ENCODE measurements at places on chromosomes 11 and 22.
A peak's percentile ranks its signal among the peaks of the same experiment; 100 is the strongest.

DNA sequence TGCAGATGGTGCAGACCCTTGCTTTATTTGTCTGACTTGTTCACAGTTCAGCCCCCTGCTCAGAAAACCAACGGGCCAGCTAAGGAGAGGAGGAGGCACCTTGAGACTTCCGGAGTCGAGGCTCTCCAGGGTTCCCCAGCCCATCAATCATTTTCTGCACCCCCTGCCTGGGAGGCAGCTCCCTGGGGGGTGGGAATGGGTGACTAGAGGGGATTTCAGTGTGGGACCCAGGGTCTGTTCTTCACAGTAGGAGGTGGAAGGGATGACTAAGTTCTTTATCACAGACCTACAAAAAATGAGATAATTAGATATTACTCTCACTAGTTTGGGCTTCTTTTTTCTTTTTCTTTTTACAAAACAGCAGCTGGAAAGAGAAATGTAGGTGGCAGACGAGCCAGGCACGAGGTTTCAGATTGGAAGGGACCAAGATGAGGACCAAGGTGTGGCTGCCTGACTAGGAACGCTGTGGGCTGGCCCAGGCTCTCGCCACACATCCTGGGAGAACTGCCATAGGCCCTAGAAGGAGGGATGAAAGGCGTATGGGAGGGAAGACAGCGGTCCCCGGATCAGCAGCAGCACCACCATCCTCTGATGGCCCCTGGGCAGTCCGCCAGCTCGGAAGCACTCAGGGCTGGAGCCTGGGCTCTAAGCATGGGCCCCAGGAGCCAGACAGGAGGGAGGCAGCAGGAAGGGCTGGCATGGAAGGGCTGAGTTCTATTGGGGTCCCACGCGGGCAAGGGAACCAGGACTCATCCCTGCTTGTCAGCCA is 14.2 kb downstream of the TXN2 start:
- peak; percentile 78 for DNase-seq

- peak; percentile 45 for DNase-seq
Measured at GRCh38 chr11:131073167-131073566, 156.9 kb upstream of the SNX19 start.

GRCh38 chr11:64580412-64580811 is 10.6 kb upstream of the SLC22A12 start:
- peak; percentile 7 for DNase-seq

GRCh38 chr11:122743949-122744348 is 88.4 kb downstream of the UBASH3B start:
- DNase-seq: no peak

- DNase-seq: peak; percentile 14
Measured at GRCh38 chr22:19554834-19555404, 30.7 kb upstream of the CLDN5 start.

GRCh38 chr11:46543564-46543963 is 50.3 kb downstream of the AMBRA1 start:
- no peak for DNase-seq

GRCh38 chr11:126963603-126964363 is 36.8 kb downstream of the KIRREL3 start:
- DNase-seq: peak; percentile 31

GRCh38 chr11:113372309-113372708 is 15.3 kb upstream of the ANKK1 start:
- no peak for DNase-seq

DNA sequence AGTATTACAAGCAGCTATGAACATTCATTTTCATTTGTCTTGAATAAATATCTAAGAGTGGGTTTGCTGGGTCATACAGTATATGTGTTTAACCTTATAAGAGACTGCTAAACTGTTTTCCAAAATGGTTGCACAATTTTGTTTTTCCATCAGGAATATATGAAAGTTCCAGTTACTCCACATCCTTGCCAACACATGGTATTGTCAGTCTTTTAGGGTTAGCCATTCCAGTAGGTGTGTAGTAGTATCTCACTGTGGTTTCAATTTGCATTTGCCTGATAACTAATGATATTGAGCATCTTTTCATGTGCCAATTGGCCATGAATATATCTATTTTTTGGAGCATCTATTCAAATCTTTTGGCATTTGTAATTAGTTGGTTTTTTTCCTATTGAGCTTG is 7.7 kb upstream of the CCDC83 start:
- DNase-seq: no peak

DNA sequence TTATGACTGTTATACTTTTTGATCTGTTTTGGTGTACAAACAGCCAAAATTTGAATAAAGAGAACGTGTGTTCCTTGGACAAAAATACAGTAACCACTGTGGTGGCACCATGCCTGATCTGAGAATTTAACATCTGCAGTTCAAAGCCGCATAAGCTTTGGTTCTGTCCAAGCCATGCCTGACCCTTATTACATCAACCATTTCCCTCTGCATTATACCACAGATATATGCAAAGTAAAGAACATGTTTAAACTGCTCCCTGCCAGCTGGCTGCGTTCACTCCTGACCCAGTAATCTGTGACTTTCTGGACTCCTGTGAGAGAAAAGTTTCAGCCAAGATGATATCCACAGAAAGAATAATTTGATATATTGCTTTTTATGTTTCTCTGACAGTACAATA is 890.5 kb upstream of the ANO3 start:
- no peak for DNase-seq

- no peak for DNase-seq
Measured at GRCh38 chr11:101553891-101554292, 29.9 kb downstream of the TRPC6 start.

GRCh38 chr22:46732513-46732912 is 5.5 kb downstream of the CERK start:
- no peak for DNase-seq

- DNase-seq: peak; percentile 70
Measured at GRCh38 chr11:117843666-117844484, 19.3 kb upstream of the FXYD2 start.

GRCh38 chr22:48181263-48181955 is 1419.0 kb downstream of the TBC1D22A start:
- no peak for DNase-seq

DNA sequence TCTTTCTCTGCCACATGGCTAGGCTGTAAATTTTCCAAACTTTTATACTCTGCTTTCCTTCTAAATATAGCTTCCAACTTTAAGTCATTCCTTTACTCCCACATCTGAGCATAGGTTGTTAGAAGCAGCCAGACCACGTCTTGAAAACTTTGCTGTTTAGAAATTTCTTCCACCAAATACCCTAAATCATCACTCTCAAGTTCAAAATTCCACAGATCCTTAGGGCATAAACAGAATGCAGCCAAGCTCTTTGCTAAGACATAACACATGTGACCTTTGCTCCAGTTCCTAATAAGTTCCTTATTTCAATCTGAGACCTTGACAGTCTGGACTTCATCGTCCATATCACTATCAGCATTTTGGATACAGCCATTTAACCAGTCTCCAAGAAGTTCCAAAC is 749.9 kb downstream of the METTL15 start:
- DNase-seq: peak; percentile 54

GRCh38 chr11:57156928-57157327 is 24.8 kb upstream of the LRRC55 start:
- no peak for DNase-seq

DNA sequence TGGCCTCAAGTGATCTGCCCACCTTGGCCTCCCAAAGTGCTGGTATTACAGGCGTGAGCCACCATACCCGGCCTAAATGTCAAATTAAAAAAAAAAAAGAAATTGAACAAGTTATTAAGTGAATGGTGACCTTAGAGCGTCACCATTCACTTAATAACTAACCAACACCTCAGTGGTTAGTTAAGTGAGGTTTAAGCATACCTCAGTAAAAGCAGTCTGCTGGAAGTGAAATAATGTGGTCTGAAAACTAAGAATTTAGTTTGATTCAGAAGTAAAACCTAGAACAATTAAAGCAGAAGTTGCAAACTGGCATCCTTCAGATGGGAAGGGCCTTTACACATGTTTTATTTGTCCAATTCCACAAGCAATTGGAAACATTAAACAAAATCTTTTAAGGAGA is 71.5 kb downstream of the FCHSD2 start:
- DNase-seq: no peak

DNA sequence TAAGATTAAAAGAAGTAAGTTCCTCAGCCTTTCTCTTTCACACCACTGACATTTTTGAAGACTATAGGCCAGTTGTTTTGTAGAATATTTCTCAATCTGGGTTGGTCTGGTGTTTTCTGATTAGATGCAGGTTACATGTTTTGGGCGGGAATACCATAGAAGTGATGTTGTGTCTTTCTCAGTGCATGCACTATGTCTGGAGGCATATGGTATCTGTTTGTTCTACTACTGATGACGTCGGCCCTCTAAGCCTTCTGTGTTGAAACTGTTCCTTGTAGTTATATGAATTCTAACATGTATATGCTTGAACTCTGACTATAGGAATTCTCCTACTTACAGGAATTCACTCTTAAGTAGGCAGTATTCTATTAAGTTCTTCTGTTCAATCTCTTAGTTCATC is 21.6 kb downstream of the ZFTA start:
- peak; percentile 57 for DNase-seq

GRCh38 chr22:24593836-24594568 is 1.1 kb upstream of the LRRC75B start:
- no peak for DNase-seq

DNA sequence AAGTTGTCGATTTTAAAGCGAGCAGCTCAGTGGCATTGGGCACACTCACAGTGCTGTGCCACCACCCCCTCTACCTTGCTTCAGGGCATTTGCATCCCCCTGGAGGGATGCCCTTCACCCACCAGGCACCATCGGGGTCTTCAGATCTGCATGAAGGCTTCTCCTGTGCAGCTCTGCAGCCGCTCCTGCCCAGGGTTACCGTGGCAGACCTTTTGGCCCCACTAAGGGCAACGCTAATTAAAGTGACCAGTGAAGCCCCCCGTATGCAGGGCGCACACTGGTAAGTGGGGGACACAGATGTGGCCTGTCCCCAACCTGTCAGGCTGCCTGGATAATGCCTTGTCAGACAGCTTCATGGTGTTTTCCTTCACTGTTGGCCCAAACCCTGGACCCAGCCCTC is 1117.7 kb downstream of the BRD1 start:
- no peak for DNase-seq

DNA sequence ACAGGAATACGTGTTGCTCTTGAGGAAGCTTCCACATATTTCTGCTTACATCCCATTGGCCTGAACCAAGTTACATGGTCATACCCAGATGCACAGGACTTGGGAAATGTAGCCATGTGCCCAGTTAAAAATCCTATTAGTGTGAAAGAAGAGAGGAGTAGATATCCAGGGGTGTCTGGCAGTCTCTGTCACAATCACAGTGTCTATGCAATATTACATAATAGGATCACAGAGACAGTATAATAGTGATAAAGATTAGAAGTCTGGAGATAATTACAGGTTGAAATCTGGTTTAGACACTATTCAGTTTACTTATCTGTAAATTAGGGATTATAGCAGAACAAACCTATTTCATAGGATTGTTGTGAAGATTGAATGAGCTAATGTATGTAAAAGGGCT is 62.6 kb upstream of the SLC6A5 start:
- no peak for DNase-seq

GRCh38 chr22:24107661-24108060 is 73.6 kb upstream of the SUSD2 start:
- peak; percentile 92 for DNase-seq

DNA sequence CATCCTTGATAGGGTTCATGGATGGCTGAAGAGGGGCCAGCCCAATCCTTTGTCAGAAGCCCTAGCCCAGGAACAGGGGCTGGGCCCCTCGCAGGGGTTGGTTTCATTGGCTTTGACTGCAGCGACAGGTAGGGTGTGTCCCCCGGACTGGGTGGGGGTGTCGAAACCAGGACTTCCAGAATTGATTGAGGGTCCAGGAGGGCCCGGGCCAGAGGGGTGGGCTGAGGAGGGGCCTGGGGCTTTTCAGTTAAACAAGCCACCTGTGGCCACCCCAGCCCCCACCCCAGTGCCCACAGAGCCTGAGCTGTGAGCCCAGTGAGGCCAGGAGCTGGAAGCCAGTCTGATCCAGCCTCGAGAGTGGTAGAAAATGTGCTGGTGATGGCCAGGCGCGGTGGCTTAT is 18.1 kb upstream of the PRR5 start:
- no peak for DNase-seq

- DNase-seq: no peak
Measured at GRCh38 chr11:5159806-5160205, 5.2 kb upstream of the OR52A1 start.

DNA sequence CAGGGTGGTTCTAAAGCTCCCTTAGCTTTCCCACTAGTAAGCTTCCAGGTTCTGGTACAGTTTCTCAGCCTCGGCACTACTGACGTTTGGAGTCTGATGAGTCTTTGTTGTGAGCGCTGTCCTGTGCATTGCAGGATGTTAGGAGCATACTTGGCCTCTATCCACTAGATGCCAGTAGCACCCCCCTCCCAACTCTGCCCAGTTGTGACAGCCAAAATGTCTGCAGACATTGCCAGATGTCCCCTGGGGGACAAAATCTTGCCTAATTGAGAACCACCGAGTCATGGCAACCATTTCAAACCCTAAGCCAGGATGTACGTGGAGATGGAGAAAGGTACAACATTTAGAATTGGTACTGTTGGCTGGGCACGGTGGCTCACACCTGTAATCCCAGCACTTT is 68.7 kb downstream of the PTPRJ start:
- no peak for DNase-seq

DNA sequence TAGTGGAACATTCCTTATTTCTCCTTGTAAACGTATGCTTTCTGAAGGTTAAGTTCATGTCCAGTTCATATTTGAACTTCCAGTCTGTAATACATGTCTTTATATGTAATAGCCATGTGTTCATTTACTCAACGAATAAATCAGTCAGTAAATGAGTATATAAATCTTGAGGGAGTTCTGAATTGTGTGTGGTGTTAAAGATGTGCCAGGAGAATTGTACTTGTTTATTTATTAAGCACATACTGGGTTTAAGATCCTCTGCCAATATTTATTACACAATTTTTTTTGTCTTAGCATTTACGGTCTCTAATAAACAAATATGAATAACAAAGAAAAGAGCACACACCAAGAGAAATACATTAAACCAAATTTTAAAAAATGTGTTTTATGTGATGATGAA is 26.5 kb upstream of the CLMP start:
- no peak for DNase-seq

DNA sequence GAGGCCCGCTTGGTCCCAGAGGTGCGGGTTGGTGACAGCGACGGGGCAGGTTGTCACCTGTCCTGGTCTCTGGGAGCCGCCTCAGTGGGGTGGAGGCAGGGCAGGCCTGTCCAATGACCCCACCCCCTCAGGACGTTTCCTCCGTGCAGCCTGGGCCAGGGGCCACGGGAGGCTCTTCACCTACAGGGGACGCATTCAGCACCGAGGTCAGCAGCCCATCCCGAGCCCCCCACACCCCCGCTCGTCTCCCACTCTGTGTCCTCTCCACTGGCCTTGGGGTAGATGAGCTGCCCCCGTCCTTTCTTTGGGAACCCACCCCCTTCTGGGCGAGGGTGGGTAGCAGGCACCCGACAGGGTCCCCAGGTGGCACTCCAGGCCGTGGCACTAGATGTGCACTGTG is 35.7 kb downstream of the BRSK2 start:
- DNase-seq: no peak

- no peak for DNase-seq
Measured at GRCh38 chr11:26994631-26995095, 751 bp downstream of the FIBIN start.

Data from fibroblast of mammary gland (primary cell).